ENCODE measurements at places on chromosomes 12 and 14. TPM values are rescaled to one million over a fixed set of nuclear protein-coding genes. Genes with fewer than 3 reads are reported as not detected.

DNA sequence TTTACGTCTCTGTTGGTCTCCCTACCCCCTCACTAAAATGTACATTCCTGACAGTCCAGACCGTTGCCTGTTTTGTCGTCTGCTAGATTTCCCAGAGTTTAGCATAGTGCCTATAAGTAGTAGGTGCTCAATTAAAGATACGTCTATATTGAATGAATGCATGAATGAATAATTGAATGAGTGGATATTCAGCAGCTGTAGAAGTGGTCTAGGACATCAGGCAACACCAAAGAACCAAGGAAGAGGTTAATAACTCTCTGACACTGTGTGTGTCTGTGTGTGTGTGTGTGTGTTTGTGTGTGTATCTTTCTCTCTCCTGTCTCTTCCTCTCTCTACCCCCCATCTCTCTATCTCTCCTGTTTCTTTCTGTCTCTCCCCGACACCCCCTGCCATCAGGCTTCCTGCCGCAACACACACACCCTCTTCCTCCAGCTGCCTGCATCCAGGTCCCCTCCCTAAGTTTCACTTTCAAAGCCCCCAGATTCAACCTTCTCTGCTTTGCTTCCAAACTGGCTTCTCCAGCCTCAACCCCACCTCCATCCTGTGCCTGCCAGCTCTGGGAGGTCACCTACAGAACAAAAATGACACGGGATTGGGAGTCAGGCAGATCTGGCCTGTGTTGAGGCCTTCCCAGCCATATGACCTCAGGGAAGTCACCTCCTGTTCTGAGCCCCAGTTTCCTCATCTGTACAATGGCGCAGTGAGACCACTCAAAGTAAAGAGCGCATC, 119.9 kb upstream of the NCOR2 start:
- no peak for DNase-seq

DNA sequence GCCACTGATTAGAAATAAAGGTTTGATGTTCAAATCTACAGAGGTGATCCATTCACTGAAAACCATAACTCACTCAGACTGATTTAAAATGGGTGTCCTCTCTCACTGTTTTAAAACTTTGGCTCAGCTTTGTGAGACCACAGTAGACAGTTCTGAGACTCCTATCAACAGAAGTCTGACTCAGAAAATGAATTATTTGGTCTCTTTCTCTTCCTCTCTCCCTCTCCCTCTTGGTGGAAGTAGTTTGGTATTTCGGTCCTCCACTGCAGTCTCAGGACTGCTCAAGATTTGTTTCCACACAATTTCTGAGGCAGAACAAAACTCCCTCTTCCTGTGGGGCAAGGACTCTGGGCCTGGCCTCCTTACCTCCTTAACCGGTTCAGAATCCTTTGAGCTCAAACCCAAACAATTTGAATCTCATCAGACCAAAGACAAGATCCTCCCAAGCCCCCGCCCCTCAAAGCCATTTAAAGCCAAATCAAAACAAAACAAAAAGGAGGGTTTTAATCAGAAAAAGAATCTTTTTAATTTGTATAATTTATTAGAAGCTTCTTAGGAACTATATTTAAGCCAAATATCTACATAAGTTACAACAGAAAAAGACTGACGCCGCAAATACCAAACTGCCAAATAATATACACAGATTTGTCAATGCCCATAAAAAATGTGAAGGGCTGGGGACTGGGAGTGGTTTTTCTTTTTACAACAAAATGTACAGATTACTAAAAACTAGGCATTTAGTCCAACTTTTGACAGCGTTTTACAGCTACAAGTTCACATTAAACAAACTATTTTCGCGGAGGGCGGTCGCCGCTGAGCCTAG, 3.9 kb downstream of the NKX2-1 start:
- DNase-seq: no peak

DNA sequence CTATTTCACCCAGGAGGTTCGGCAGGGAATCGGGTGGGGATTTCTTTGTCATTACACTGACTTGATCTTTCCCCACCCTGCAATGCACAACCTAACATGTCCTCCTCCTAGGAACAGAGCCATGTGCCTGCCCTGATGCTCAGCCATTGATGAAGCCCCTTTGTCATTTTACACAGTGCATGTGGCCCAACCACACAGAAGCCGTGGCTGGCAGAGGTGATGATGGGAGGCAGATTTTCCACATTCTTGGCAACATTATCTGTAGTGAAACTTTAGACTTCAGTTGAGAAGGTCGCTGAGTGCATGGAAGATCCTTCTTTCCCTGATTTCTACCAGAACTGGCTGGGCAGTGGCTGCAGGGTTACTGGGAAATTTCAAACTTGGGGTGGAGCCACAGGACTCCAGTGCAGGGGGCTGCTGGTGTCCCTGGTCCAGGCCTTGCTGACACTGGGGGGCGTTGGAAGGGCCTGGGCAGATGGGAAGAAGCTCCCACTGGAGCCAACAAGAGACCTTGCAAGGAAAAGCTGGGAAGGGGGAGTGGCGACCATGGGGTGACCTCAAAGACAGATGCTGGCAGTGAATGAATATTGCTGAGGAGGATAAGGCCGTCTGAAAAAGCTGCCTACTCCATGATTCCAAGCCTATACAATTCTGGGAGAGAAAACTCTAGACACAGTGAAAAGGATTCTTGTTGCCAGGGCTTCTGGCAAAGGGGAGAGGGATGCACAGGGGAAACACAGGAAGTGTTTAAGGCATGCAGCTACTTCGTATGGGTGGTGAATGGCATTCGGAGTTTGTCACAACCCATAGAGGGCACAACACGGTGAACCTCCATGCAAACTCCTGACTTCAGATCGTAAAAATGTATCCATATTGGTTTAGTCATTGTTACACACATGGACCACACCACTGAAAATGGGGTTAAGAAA, 41.8 kb upstream of the P2RX7 start:
- no peak for DNase-seq

Gene TAS2R9
- polyA plus RNA-seq: not detected

DNA sequence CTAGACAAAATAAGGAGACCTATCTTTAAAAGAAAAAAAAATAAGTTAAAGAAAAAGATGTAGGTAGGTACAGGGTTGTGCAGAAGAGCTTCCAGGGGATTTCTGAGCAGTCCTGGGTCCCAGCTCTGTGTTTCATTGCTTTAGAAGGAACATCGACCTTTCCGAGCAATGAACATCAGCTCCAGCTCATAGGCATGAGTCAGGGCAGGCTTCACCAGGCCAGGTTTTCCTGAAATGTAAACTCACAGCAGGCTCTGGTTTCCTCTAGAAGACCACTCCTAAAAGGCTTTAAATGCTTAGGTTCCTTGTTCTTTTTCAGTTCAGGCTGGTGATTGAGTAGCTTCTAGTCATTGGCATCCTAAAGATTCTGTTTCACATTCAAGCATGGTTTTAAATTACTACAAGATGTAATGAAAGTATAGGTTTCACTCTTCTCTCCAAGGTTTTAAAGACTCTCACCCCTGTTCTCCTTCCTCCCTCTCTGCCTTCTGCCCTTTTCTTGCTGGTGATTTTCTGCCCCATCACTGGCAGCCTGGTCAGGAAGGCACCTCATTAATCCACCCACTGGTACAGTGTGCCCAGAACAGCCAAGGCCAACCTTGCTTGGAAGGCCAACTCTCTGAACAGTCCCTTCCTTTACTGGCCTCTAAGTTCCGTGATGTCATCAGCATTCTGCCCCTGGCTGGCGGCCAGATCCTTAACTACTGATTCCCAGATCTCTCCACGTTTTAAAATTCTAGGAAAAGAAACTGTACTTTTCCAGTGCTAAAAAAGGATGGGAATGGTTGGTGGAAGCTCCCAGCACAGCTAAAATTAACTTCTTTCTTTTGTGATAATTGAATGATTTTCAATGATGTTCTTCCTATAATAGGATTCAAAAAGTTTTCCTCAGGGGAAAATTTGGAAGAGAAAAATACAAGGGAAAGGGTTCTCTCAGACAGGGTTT, 109.4 kb upstream of the HIF1A start:
- no peak for DNase-seq

DNA sequence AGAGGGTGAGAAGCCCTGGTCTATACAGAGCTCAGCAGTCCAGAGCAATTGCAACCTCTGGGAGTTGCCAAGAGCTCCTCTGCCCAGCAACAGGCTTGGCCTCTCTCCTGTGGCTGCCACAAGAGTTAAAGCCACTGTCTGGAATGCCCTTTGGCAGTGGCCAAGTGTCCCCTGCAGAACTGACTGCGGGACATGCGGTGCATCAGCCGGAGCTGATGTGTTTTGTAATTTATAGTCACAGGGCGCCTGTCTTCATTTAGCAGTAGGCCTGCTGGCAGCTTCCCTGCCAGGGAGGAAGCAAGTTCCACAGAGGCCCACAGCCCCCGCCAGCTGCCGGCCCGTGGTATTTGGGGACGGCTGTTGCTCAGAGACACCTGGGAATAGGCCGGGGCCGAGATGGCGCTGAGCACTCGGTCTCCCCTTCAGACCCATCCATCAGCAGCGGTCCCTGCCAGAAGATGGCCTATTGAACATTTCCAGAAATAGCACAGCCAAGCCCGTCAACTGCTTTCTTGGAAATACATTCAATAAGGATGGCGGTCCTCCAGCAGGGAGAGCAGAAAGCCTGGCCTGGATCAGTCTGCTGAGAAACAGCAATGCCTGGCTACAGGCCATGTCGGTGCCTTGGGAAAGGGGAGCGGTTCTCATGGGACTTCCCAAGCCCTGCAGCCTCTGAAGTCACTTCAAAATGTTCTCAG, 217.4 kb downstream of the CRADD start:
- no peak for DNase-seq

All from left renal pelvis (tissue), 4 donors.